ENCODE measurements at places on chromosomes 16 and 17.

DNA sequence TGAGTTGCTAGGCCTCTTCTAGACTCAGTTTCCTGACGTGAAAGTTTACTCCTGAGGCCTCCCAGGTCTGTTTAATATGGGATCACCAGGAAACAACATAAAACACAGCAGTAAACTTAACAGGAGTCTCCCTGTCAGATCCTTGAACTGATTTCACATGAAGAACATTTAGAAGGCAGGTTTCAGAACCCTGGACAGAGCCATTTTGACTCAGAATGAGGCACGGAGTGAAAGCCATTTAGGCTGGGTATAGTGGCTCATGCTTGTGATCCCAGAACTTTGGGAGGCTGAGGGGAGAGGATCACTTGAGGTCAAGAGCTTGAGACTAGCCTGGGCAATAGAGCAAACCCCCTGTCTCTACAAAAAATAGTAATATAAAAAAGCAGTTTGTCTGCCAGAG lies 289.1 kb downstream of the CA10 start:
- DNase-seq, result peak; percentile 54
- H3K36me3 ChIP-seq, result peaks cover under 1% of the 10 kb centered on the region
- no peak overlapping the region for H3K4me3 ChIP-seq
- H3K27ac ChIP-seq, result no peak overlapping the region
- H3K4me1 ChIP-seq, result no peaks in the 10 kb centered on the region

DNA sequence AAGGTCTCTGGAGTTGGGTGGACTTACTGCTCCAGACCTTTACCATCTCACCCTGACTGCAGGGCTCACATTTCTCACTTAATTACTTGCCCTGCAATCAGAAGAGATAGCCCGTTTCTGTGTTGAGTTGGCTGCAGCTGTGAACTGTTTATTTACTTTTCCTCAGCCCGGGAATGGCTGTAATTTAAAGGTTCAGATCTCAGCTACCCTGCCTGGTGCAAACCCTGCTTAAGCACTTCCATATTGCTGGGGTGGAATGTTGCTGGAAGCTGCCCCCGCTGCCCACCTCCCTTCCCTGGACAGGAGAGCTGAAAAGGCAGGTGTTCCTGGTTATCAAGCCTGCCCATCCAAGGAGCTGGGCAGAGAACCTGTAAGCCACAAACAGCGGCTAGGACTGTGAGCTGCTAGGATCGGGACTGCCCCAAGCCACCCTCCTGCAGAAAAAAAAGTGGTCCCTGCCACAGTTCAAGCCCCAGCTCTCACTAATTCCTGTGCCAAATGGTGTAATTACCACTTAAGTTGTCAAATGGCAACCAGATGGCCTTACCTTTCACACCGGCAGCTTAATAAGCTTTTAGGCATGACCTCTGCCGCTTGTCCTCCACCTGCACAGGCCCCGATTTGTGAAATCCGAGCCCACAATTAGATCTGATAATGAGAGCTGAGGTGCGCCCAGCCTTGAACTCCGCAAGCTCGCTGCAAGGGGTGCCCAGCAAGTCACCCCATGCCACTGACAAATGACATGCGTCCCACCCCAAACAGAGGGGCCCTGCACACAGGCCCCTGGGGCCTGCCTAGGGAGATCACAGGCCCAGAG lies 269.8 kb downstream of the C16orf95 start:
- H3K4me3 ChIP-seq, result no peak overlapping the region
- H3K4me1 ChIP-seq, result no peaks in the 10 kb centered on the region
- H3K36me3 ChIP-seq, result no peaks in the 10 kb centered on the region

DNA sequence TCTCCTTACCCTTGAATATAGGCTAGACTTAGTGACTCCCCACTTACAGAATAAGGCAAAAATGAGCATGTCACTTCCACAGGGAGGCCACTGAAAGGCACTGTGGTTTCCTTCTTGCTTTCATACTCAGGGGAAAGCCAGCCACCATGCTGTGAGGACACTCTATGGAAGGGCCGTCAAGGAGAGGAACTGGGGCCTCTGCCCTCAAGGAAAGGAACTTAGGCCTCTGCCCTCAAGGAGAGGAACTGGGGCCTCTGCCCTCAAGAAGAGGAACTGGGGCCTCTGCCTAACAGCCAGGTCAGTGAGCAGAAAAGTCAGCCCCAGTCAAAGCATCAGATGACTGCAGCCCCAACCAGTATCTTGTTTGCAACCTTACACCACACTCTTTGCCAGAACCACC lies 30.1 kb downstream of the VPS35 start:
- H3K27me3 ChIP-seq, result no peaks in the 10 kb centered on the region
- H3K27ac ChIP-seq, result no peak overlapping the region
- H3K36me3 ChIP-seq, result peaks cover 49% of the 10 kb centered on the region
- no peak for DNase-seq
- no peaks in the 10 kb centered on the region for H3K4me1 ChIP-seq
- no peak overlapping the region for H3K4me3 ChIP-seq

DNA sequence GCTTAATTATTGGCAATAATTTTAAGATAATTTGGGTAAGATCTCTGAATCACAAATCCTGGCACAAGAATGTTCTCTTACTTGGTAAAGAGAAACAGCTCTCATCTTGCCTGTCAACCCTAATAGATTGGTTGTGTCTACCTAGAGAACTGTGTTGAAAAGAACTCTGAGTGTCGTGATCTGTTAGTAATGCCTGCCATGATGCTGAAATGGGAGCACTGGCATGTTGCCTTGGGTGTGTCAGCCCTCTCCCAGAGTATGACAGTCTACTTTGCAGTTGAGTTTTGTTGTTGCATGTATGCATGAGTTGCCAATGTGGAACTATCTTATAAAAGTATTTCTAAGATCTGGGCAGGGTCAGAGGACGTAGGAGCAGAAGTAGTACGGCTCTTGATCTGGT lies 221.4 kb downstream of the MAF start:
- no peak overlapping the region for H3K4me3 ChIP-seq
- no peaks in the 10 kb centered on the region for H3K4me1 ChIP-seq
- no peak overlapping the region for H3K27ac ChIP-seq
- no peaks in the 10 kb centered on the region for H3K36me3 ChIP-seq
- no peak for DNase-seq

- H3K4me1 ChIP-seq, result 0 out of 2 replicates have a peak, but pooled peaks cover 3% of the 10 kb centered on the region
- no peak overlapping the region for H3K4me3 ChIP-seq
- no peak overlapping the region for H3K27ac ChIP-seq
- DNase-seq, result peak; percentile 83
- H3K36me3 ChIP-seq, result no peaks in the 10 kb centered on the region
Observed at GRCh38 chr16:87608400-87608985, 6.2 kb downstream of the JPH3 start.

DNA sequence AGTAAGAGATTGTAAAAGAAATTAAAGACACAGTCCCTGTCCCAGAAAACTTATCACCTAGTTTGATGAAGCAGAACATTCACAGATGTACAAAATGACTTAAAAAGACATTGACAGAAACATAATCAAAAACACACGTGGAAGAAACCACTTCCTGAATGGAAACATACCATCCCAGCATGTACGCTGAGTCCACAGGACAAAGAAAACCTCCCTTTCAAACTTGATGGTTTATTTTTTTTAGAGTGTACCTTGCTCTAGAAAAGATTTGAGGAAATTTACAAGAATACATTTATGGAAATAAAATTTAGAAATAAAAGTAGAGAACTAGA lies 140.9 kb downstream of the PMP22 start:
- no peak overlapping the region for H3K27ac ChIP-seq
- no peak overlapping the region for H3K4me3 ChIP-seq
- H3K4me1 ChIP-seq, result no peaks in the 10 kb centered on the region
- no peak for DNase-seq
- no peaks in the 10 kb centered on the region for H3K36me3 ChIP-seq

DNA sequence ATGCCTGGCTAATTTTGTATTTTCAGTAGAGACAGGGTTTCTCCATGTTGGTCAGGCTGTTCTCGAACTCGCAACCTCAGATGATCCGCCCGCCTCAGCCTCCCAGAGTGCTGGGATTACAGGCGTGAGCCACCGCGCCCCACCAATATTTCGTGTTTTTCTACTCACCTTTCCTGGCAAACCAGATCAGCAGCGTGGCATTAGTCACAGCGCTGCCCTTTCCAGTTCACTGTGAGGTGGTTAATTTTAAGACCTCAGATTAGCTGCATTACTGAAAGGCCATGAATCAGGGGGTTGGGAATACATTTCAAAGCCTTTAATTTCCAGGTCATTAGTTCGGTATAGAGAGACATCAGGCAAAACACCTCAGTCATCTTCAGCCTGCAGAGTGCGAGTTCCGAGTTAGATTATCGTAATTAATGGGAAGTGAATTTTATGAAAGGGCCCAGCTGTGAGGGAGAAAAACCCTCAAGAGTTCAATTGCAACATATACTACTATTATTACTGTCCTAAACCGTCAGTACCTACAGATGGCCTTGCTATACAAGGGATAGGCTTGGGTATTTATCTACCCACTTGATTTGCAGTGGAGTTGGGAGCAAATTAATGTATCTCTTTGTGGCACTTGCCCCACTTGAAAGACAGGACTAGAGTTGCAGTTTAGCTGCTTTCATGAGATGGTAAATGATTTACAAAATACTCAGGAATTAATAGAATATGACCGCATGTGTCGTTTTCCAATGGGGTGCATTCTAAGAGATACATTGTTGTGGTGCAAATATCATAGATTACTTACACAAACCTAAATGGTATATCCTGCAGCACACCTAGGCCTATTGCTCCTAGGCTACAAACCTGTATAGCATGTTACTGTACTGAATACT lies 2.1 kb upstream of the USP32 start:
- H3K27me3 ChIP-seq, result no peaks in the 10 kb centered on the region
- H3K4me1 ChIP-seq, result peaks cover 5% of the 10 kb centered on the region
- no peaks in the 10 kb centered on the region for H3K36me3 ChIP-seq
- H3K27ac ChIP-seq, result no peak overlapping the region
- peak overlapping the region; percentile 60 for H3K4me3 ChIP-seq

GRCh38 chr17:80770881-80771611 lies 220.6 kb upstream of the CHMP6 start:
- peaks cover 3% of the 10 kb centered on the region for H3K4me1 ChIP-seq
- H3K4me3 ChIP-seq, result no peak overlapping the region
- H3K27ac ChIP-seq, result no peak overlapping the region
- no peaks in the 10 kb centered on the region for H3K36me3 ChIP-seq
- H3K27me3 ChIP-seq, result no peaks in the 10 kb centered on the region

DNA sequence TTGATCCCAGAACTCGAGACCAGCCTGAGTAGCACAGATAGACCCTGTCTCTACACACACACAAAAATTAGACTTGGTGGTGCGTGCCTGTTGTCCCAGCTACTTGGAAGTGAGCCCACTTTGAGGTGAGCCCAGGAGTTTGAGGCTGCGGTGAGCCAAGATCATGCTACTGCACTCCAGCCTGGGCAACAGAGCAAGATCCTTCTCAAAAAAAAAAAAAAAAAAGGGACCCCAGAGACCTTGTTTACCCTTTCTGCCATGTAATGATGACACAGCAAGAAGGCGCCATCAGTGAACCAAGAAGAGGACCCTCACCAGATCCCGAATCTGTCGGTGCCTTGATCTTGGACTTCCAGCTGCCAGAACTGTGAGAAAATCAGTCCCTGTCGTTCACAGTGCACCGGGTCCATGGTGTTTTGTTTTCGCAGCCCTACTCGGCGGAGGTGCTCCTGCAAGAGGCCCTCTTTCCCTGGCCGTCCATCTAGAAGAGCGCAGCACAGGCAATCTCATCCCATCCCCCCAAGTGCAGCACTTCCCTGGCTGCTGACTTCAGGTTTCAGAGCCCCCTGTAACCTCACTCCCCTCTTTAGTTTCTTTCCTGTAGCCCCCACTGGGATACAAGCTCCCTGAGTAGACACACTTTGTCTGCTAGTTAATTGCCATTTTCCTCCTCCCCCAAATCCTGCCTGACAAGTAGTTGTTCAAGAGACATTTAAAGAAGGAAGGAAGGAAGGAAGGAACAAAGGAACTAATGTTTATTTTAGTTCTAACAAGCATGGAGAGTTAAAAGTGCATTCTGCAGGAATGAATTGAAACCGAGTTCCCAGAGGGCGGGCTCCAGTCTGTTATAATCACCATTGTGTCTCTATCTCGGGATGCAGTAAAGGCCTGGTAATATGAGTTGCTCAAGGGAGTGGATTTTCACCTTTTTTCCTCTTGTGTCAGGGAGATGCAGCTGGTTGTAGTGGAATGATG lies 115.3 kb downstream of the SNX29 start:
- no peak for DNase-seq
- no peak overlapping the region for H3K27ac ChIP-seq
- no peak overlapping the region for H3K4me3 ChIP-seq
- H3K27me3 ChIP-seq, result peaks cover 4% of the 10 kb centered on the region
